ENCODE measurements at places on chromosomes 2 and 18. TPM values are rescaled to one million over a fixed set of nuclear protein-coding genes. Genes with fewer than 3 reads are reported as not detected.

- peak overlapping the region; percentile 60 for H3K4me3 ChIP-seq
- H3K36me3 ChIP-seq, result no peaks in the 10 kb centered on the region
- peak overlapping the region; percentile 36 for H3K27ac ChIP-seq
- peaks cover 30% of the 10 kb centered on the region for H3K27me3 ChIP-seq
Observed at GRCh38 chr2:30234180-30234971, 3.0 kb downstream of the LBH start.

GRCh38 chr18:58808349-58808748 lies 56.3 kb upstream of the ZNF532 start:
- no peak overlapping the region for H3K4me3 ChIP-seq
- H3K36me3 ChIP-seq, result no peaks in the 10 kb centered on the region
- no peak for DNase-seq
- no peak overlapping the region for H3K27ac ChIP-seq
- H3K4me1 ChIP-seq, result no peaks in the 10 kb centered on the region

- H3K27ac ChIP-seq, result no peak overlapping the region
- H3K4me3 ChIP-seq, result no peak overlapping the region
- no peaks in the 10 kb centered on the region for H3K36me3 ChIP-seq
- DNase-seq, result no peak
Observed at GRCh38 chr2:207506426-207506825, 23.3 kb upstream of the CREB1 start.

GRCh38 chr2:29218071-29218470 lies 102.9 kb downstream of the CLIP4 start:
- H3K27me3 ChIP-seq, result no peaks in the 10 kb centered on the region
- no peaks in the 10 kb centered on the region for H3K4me1 ChIP-seq
- DNase-seq, result no peak
- no peaks in the 10 kb centered on the region for H3K36me3 ChIP-seq
- no peak overlapping the region for H3K4me3 ChIP-seq

The EVA1A gene
- 0.77 TPM for total RNA-seq

All from colonic mucosa (tissue), 4 donors.